Right lung (tissue), 10 donors: ENCODE measurements at places on chromosomes 13 and 19. TPM values are rescaled to one million over a fixed set of nuclear protein-coding genes. Genes with fewer than 3 reads are reported as not detected.

The PGLYRP2 gene
- polyA plus RNA-seq = 0.10 TPM

The TYROBP gene
- 12.1 TPM for polyA plus RNA-seq

The HCN2 gene
- polyA plus RNA-seq = 0.09 TPM

- no peak for DNase-seq
These were observed 100.6 kb downstream of the TNFRSF19 start for GRCh38 chr13:23670793-23671192.

DNA sequence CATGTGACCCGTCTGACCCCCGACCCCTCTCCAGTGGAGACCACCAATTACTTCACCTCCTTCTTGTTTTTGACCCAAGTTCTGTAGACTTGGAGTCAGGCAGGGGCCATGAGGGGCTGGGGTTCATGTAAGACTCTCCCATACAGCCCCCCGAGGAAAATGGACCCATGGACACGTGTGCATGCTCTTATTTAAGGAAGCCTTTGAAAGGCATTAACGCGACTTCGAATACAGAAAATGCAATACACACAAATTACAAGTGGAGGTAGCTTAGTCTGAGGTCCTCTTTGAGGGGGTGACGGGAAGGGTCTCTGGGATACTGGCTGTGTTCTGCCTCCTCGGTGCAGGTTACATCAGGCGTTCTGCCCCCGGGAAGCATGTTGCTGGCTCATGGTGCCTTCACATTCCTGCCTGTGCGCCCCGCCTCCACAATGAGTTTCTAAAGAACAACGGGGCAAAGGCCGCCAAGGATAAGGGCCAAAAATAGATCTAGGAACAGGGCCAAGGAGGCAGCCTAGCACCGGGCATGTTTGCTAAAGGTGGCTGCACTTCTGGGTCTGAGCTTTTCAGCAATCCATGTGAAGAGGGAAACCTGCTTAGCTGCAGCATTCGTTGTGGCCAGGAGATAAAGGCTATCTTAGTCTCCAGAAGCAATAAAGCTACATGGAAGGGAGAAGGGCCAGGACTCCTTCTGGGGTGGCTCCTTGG is 54.5 kb downstream of the RAB20 start:
- DNase-seq = peak; percentile 55

GRCh38 chr13:106602178-106602577 is 34.2 kb upstream of the ARGLU1 start:
- no peak for DNase-seq
